Nucleus accumbens (tissue), 56 donors: ENCODE measurements at places on chromosomes 12 and 14.

DNA sequence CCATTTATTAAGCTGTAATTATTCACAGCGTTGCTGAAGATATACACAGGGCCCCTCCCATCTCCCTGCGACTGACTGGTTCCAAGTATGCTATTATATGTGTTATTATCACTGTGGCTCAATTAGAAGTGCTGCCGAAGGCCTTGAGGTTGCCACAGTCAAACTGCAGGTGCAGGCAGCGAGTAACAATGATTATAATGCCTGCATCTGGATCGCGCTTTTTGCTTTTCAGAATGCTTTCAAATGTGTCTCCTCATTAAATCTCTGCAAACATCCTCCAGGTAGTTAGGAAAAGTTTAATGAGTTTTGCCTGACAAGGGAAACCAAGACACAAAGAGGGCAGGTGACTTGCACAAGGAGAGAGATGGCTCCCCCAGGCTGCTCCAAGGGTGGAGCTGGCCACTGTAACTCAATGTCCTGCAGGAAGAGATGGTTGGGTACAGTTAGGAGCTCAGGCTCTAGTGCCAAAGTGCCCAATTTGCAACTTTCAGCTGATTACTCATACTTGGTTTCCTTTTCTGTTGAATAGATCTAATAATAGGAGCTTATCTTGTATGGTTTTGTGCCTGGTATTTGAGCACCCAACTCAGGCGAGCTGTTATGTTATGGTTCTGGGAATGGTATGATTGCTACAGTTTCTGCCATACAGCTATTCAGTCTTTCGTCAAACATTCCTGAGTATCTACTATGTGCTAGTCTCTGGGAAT, 1.7 kb upstream of the SYNE3 start:
- no peak for DNase-seq

GRCh38 chr12:79655036-79655435, 35.7 kb downstream of the PAWR start:
- DNase-seq = no peak

GRCh38 chr12:111775205-111776193, 8.8 kb downstream of the ALDH2 start:
- peak; percentile 55 for DNase-seq

DNA sequence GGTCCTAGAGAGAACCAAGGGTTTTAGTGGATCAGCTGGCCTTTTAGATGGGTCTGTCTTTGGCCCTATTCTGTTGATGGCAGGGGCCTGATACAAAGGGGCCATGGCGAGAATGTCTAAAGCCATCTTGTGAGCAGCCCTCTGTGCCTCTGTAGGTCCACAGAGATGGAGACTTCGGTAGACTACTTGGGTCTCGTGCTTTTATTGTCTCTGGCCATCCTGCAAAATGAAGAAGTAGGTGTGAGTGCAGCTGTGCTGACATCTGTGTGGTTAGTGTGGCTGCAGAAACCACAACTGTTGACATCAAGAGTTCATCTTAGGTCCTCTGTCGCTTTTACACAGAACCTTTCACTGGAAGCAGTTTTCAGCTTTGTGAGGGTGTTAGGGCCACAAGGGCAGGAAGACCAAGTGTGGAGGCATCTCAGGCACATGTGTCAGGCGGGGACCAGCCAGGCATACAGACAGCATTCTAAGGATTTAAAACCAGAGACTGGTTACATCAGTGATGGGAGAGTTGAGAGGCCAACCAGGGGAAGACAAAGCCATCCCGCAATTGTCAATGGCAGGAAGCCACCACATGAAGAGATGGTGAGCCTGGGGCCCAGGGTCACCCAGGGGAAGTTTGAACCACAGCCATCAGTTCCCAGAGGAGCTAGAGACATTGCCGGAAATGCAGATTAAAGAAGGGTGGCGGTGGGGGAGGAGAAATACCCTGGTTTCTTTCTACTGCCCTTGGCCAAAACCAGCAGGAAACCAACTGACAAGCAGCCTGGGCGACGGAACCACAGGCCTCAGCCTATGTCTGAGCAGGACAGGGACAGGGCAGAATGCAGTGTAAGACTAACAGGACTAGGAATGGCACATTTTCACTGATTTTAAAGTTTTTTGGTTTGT, 13.0 kb upstream of the TPCN1 start:
- no peak for DNase-seq

DNA sequence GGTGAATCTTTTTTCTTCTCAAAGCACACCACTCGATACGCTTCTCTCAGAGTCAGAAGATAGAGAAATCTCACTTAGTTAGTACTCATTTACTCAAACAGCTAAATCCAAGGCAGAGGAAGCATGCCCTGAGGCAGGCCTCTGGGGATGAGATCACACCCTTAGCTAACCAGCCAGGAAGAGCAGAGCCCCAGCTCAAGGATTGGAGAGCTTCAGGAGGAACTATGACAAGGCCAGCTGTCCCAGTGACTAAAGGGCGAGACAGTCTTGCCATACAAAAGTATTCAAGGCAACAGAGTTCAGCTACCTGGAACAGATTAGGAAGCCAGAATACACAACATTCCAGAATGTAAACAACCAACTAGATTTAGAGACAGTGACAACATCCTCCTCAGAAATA, 197.7 kb upstream of the CCDC196 start:
- no peak for DNase-seq

DNA sequence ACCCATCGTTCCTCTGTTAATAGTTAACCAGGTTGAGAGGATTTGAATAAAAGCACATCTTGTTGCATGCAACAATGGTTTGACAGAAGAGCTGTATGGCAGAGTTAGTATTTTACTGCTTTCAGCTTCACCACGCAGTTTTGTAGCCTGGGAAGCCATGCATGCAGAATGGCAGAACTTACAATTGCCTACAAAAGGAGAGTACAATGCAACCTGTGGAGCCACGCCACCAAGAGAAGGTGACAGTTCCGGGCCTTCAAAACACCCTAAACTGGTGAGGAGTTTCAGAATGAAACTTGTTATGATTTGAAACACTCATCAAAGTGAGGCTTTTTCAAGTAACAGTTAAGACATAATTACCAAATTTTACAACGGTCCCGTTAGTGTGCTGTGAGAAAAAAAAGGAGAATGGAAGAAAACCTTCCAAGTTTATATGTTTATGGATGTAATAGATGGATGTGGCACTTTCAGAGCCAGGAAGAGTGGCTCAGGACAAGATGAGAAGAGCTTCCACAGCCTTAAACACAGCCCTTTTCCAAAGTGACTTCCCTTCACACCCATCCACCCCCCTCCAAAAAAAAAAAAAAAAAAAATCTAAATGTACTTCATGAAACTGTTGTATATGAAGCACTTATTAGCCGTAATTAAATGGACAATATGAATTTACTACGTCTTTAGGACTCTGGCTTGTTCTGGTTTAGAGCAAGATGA, 158.7 kb downstream of the EGLN3 start:
- no peak for DNase-seq

DNA sequence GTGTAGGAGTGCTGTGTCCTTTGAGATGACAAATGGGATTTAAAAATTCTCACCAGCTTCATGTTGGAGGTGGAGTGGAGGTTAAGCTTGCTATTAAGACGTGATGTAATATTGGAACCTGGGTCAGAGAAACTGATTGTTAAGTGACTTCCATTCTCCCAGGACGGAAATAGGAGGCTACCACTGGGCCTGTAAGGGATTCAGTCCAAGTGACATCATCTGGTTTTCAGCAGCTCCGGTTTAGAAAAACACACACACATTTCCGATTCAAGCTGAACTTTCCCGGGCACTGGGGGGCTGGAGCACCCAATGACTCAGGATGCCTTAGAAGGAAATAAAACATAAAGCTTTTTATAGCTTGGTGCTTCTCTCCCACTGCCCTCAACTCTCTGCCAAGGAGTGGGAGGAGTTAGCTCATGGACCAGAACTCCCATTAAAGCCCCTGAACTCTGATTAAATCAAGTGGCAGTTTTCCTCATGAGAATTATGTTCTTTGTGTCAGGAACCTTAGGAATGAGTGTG, 12.4 kb downstream of the CALM1 start:
- peak; percentile 70 for DNase-seq

GRCh38 chr12:92505254-92506231, 197.2 kb upstream of the PLEKHG7 start:
- no peak for DNase-seq
